ENCODE measurements at places on chromosomes 4 and X.
A peak's percentile ranks its signal among the peaks of the same experiment; 100 is the strongest.

GRCh38 chr4:122636697-122637096, 15.8 kb upstream of the IL21 start:
- DNase-seq, result no peak

GRCh38 chrX:6852121-6852520, 295.4 kb upstream of the STS start:
- DNase-seq, result no peak

DNA sequence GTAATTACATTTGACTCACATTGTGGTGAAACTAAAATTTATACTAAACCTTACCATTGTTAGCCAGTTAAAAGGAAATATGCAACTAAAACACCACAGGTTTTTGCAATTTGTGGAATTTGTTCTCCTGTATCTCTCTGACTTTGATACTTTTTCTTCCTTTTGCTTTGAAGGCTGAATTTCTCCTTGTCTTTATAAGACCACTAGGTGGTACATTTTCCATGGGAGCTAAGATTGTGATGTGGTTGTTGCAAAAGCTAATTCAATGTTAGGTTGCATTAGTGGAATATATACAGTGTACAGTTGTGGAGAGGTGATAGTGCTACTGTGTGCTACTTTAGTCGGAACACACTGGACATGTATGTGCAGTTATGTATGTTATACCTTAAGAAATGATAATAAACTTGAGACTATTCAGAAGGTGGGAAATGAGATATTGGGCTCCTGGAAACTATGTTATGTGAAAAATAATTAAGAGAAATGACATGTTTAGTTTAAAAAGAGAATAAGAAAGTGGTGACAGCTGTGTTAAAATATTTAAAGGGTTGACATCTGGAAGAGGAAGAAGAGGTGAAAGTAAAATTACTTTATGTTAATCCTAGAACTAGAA, 70.3 kb downstream of the ARL9 start:
- peak; percentile 10 for DNase-seq

DNA sequence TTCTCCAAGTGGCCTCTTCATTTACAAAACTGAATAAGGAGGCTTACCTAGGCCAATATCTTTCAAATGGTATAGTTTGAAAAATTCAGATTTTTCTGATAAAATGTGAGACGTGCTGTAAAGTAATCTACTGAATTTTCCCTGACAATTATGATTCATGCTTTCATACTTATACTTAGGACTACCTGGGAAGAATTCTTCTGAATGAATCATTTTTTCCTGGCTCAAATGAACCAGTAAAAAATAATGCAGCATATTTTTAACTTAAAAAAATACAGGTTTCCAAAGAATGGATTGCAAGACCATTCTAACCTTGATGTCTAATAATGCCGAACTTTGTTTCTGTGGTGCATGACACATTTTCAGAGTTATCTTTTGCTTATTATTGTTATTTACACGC, 375.4 kb downstream of the ZNF674 start:
- no peak for DNase-seq

GRCh38 chrX:13478740-13479451, 90.5 kb upstream of the EGFL6 start:
- DNase-seq, result no peak

- DNase-seq, result no peak
Measured at GRCh38 chrX:110363244-110363643, 4.6 kb downstream of the RTL9 start.

GRCh38 chr4:3074846-3075651, 568 bp downstream of the HTT start:
- peak; percentile 29 for DNase-seq

DNA sequence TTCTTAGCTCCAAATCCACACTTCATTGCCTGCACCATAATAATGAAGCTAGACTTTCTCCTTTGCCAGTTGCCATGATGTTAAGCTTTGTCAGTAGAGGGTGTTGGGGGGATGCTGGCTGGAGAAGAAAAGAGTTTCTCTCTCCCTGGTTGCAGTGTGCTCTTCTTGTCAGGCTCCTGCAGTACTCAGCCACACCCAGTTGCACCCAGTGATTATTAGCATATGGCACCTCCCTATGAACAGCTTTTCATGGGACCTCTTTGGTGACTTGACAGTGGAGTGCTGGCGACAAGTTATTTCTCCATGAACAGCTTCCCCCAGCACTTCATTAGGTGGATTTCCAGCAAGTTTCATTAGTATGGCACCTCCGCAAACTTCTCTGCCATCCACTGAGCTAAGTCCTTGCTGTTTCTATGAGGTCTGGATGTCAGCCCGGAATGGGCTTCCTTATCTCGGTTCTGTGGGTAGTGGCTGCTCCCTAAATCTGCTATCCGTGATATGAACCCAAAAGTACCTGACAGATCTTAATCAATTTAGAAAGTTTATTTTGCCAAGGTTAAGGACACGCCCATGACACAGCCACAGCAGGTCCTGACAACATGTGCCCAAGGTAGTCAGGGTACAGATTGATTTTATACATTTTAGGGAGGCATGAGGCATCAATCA, 18.8 kb upstream of the OTUD4 start:
- DNase-seq, result no peak

GRCh38 chrX:580030-580429, 50.6 kb upstream of the SHOX start:
- DNase-seq, result no peak

GRCh38 chr4:105543346-105543745, 9.1 kb upstream of the ARHGEF38 start:
- no peak for DNase-seq

DNA sequence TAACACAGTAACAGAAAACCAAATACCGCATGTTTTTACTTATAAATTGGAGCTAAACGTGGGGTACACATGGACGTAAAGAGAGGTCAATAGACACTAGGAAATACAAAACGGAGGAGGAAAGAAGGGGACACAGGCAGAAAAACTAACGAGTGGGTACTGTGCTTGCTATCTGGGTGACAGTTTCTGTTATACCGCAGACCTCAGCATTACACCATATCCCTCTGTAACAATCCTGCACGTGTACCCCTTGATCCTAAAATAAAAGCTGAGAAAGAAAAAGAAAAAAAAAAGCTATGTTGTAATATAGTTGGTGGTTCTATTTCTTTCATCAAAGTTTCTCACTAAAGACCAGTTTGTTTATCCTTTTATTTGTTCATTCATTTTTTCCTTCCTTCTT, 47.9 kb upstream of the UNC5C start:
- DNase-seq, result no peak
